ENCODE measurements at places on chromosomes 3 and 15.

GRCh38 chr3:127329631-127330285 is 41.9 kb upstream of the PRR20G start:
- DNase-seq = no peak

DNA sequence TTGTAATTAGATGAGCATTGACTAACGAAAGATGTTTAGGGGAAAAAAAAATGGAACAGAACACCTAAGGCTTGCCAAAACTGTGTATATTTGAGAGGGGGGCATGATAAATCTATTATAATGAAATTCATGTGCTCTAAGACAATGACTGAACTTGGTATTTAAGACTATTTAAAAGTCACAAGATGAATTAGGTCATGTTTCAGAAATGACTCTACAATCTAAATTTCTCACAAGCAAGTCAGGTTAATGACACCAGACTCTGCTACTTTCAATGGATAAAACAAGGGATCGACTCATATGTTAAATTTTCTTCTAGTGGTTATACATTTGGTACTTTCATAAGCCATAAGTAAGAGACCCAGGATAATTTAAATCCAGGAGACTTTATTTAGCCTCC is 78.4 kb downstream of the DUT start:
- DNase-seq = no peak

- DNase-seq = no peak
Measured at GRCh38 chr3:193641440-193641775, 48.4 kb downstream of the OPA1 start.

GRCh38 chr15:73054417-73054953 is 2.2 kb downstream of the NEO1 start:
- DNase-seq = no peak

DNA sequence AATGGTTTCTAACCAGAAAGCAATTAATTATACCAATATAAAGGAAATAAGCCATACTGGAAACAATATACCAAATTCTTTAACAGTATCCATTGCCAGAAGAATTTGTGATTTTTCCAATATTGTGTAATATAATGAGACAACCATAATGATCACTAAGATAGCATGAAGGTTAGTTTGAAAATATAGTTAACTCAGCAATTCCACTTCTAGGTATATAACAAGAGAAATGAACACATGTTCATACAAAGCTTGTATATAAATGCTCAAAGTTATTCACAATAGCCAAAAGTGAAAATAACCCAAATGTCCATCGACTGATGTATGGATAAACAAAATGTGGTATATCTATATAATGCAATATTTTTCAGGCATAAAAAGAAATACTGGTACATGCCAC is 369.1 kb downstream of the TBC1D5 start:
- no peak for DNase-seq

DNA sequence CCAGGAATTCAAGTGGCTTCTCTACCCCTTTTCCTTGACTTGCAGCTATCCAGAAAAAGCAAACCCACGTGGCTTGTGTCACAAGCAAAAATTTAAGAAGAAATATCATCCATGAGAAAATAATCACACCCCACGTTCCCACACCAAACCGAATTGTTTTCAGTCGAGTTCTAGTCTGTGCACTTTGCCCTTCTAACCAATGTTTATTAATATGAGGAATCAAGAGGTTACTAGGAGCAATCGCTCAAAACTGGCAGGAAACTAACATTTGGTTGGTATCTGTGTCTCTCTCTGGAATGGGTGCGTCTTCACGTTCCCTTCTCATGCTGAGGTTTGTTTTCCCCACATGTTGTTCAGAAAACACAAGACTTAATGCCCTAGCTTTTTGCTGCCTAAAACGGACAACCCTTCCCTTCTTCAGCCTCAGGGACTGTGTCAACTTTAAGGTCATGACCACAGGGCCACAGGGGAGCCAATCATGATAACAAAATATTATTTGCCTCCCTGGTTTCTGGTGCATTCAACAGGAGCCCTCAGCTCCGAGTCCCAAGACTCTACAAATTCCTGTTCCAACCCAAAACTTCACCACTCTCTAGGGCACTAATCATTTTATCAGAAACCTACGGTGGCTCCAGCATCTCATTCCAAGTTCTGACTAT is 41.4 kb upstream of the LMCD1 start:
- DNase-seq = no peak

DNA sequence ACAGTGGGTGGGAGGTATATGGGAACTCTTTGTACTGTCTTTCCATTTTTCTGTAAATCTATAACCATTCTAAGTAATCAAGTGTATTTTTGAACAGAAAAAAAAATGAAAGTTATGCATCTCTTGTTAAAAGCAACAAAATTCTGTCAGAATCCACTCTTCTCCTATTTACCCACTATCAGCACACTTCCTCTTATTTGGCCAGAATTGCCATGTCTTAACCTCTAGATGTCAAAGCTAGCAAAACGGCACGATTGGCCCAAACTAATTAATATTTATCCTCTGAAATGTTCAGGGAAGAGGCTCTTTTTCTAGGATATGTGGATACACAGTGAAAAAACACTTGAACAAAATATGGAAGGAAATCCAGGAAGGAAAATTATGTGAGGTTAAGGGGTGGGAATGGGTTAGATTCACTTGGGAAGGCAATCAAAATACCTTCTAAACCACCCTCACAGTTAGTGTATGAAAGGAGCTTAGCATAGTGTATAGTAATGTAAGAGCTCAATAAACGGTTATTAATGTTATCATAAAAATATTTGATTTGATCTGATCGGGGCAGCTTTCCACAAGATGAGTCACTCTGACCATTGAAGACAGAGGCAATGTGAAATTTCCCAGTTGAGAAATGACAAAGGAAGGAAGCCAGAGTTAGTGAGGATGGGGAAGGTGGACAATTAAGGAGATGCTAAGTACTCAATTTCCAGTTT is 20.1 kb upstream of the TGFBR2 start:
- no peak for DNase-seq

GRCh38 chr3:134251731-134252391 is 1.2 kb upstream of the RYK start:
- DNase-seq = no peak

DNA sequence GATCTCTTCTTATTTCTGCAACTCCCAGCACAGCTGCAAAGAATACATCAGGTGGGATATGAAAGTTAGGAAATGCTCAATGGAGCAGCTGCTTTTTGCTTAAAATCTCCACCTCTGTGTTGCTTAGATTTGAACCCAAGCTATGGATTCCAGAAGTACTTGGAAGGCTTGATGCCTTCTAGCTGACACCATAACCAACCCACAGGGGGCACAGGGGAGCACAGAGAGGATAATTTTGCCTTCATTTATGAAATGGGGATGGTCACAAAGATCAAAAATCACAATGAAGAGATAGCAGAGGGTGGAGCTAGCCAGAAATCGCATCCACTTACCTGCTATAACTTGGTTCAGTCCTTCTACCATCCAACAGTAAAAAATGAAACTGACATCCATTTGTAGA is 75.7 kb downstream of the DUT start:
- no peak for DNase-seq

DNA sequence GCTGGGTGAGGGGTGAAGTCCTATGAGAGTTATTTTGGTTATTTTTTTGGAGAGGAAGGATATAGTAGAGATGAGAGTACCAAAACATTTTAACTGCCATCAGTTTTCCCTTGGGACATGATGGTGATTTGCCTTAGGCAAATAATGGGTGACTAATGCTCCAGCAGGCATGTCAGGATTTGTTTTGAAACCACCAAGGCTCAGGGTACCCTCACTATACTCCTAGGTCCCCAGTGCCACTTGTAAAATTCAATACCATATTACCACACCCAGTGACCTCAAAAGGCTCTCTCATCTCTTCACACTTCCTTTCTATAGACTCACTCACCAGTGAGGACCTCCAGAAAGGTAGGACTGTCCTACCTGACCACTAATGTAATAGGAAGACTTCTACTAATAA is 83.6 kb downstream of the WDR72 start:
- no peak for DNase-seq

DNA sequence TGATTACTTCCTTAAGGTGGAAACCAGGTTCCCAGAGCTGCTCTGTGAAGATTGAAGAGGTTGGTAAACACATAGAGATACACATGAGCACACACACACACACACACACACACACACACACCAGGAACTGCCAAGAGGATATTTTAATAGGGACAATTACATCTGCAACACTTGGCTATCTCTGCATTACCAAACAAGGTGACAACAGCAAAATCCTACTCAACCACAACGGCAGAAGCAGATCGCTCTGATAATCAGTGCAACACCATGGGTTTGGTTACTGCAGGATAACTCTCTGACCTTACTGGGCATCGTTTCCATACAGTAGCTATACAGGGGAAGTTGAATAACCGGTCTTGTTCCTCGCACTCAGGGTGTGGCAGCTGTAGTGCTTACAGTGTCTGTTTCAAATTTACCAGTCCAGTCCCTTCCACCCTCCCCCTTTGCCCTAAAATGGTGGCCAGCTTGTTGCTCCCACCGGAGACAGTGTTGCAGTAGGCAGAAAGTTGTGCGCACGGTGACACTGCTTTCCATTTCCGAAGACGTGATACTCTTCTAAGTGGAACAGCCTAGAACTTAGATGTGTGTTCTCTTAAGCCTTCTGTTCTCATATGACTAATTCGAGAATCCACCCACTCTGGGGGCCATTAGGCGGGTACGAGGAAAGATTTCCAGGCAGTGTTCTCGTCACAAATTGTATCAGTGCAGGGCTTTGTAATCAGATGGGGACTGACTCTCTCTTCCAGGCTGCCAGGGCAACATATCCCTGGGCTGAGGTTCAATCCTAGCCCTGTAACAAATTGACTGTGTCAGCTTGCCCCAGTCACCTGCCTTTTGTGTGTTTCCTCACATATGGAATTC is 176.2 kb downstream of the P3H2 start:
- no peak for DNase-seq

DNA sequence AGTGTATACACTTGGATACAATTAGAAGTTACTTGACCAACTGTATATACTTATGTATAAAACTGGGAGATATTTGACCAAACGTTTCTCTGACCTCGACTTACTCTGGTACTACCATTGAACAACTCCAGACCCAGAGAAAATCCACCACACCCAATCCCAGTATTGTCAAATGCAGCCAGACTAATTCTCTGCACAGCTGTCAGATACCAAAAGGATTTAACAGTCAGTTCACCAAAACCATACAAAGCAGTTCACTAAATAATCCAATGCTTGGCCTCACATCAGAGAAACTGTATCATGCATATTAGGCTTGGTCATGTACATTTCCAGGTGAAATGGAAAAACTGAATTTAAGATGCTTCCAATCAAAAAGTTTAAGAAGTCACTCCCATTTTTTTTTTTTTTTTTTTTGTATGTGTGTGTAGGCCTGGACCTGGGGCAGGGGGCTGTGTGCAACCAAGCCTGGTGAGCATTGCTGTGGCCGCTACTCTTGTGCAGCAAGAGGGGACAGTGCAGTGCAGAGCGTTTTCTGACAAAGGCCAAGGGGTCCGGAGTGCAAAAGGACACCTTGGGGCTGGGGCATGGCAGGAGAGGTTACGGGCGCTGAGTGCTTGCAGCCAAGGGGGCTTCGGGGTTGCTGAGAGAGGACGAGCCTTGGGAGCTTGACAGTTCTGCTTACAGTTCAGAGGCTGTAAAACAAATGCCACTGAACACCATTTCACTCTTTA is 1.4 kb downstream of the TOMM70 start:
- DNase-seq = no peak

DNA sequence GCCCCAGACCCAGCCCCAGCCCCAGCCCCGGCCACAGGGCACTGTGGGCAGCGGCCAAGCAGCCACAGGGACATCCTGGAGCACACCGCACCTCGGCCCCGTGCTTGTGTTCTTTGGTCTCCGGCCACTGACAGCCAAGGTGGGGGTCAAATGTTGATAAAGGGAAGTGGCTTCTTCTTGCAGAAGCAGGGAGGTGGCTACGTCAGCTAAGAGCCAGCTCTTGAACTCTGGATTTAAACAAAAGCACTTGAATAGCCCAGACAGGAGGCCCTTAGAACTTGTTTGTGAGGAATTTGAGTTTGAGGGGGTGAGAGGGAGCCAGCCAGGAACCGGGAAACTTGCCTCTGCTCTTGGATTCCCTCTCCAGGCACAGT is 135.8 kb upstream of the ABHD17C start:
- DNase-seq = no peak

GRCh38 chr3:196842567-196843434 is 24.9 kb upstream of the SENP5 start:
- DNase-seq = no peak

DNA sequence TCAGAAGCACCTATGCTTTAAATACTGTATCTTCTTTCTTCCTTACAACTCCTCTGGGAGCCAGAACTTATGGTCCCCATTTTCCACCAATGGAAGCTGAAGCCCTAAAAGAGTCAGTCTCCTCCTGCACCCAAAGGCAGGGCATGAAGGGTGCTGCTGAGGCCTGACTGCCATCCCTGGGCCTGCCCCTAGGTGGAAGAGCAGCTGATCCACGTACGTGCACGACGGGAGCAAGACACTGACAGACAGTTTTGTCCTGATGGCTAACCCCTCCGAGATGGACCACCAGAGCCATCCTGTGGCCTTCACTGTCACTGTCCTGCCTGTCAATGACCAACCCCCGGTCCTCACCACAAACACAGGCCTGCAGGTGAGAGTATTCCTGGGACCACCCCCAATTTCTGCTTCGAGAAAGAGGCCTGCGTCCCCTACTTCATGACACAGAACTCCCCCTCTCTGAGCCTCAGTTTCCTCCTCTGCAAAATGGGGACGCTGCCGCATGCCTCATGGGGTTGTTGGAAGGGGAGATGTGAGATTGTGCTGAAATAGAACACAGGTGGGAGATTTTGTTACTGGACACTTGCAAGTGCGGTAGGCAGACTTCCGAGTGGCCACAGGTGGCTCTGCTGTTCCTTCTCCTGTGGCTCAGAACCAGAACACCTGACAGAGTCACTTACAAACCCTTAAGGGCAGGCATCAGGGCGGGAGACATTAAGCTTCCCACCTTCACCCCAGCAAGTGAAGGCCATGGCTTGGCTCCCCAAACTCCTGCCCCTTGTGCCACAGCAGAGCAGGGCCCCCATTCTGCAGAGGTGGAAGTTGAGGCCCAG is 175.4 kb downstream of the TBC1D2B start:
- DNase-seq = peak; percentile 24

- no peak for DNase-seq
Measured at GRCh38 chr3:72442759-72443158, 405.5 kb downstream of the SHQ1 start.

DNA sequence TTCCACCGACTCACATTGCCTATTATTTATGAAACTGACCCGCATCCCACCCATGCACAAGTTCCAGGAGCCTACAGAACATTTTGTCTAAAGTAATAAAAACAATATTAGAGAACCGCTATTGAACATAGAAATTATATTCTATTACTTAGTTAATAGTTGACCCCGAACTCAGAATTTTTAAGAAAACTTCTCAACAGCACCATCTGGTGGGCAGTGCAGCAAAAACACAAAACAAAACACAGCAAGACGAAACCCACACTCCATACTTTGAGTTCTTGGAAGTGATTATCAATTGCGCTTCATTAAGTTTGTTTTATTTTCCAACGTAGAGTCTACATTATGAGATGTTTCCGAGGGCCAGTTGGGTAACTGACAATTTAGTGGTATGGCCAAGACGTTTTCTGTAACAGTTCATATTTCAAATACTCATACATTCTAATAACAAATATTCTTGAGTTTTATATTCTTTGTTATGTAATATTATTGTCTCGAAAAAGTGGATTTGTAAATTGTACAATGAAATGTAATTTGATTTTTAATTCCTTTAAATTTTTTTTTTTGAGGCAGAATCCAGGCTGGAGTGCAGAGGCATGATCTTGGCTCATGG is 24.0 kb upstream of the C3orf70 start:
- DNase-seq = peak; percentile 50

- DNase-seq = peak; percentile 84
Measured at GRCh38 chr15:52483707-52484106, 45.0 kb downstream of the MYO5A start.

- no peak for DNase-seq
Measured at GRCh38 chr3:53232641-53233377, 23.0 kb downstream of the TKT start.

All from EH (cell line).